Upper lobe of left lung (tissue), 6 donors: ENCODE measurements at places on chromosomes 11 and 22.

- H3K4me1 ChIP-seq = peaks cover 43% of the 10 kb centered on the region
- no peak for DNase-seq
- H3K27ac ChIP-seq = peak overlapping the region; percentile 96
- no peaks in the 10 kb centered on the region for H3K36me3 ChIP-seq
- no peak overlapping the region for H3K4me3 ChIP-seq
- no peaks in the 10 kb centered on the region for H3K27me3 ChIP-seq
These were observed 28.3 kb upstream of the MALAT1 start for GRCh38 chr11:65470433-65471049.

GRCh38 chr11:93773045-93773477 lies 11.0 kb upstream of the MED17 start:
- H3K27ac ChIP-seq = no peak overlapping the region
- DNase-seq = no peak
- no peaks in the 10 kb centered on the region for H3K27me3 ChIP-seq
- H3K4me1 ChIP-seq = no peaks in the 10 kb centered on the region
- no peak overlapping the region for H3K4me3 ChIP-seq

DNA sequence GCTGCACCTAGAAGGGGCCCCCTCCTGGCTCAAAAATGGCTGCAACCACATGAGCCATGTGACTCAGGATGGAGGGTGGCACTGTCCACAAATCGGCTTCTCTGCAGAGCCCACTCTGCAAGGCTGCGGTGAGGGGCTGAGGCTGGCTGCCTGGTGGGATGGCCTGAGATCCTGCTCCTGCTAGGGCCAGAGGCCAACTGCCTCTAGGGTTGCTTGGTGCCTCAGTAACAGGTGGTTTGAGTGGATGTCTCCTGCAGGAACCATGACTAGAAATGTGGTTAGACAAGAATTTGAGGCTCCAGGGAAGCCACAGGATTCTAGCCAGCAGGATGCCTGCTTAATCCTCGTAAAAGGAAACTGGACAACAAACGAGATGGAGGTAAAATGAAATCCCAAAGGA lies 17.1 kb downstream of the PATZ1 start:
- no peaks in the 10 kb centered on the region for H3K4me1 ChIP-seq
- DNase-seq = no peak
- H3K27ac ChIP-seq = no peak overlapping the region
- no peaks in the 10 kb centered on the region for H3K27me3 ChIP-seq

GRCh38 chr11:77375107-77375506 lies 73.6 kb upstream of the GDPD4 start:
- DNase-seq = no peak
- H3K4me3 ChIP-seq = no peak overlapping the region
- no peaks in the 10 kb centered on the region for H3K4me1 ChIP-seq
- H3K36me3 ChIP-seq = no peaks in the 10 kb centered on the region

GRCh38 chr11:70072861-70073755 lies 5.0 kb upstream of the ANO1 start:
- peaks cover 13% of the 10 kb centered on the region for H3K4me1 ChIP-seq
- no peaks in the 10 kb centered on the region for H3K27me3 ChIP-seq
- no peak overlapping the region for H3K27ac ChIP-seq
- no peak for DNase-seq
- H3K4me3 ChIP-seq = no peak overlapping the region

DNA sequence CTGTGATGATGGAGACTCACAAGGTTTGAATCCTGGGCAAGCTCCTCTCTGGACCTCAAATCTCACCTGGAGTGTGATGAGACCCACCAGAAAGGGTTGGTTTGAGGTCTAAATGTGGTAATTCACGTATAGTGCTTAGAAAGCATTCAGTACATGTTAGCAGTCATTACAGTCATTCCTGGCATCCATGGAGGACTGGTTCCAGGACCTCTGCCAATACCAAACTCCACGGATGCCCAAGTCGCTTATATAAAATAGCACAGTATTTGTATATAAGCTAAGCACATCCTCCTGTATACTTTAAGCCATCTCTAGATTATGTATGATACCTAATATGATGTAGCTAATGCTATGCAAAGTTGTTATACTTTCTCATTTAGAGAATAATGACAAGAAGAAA lies 67.6 kb upstream of the CYP2D6 start:
- no peaks in the 10 kb centered on the region for H3K36me3 ChIP-seq
- no peak overlapping the region for H3K27ac ChIP-seq
- H3K4me1 ChIP-seq = no peaks in the 10 kb centered on the region
- H3K4me3 ChIP-seq = no peak overlapping the region

DNA sequence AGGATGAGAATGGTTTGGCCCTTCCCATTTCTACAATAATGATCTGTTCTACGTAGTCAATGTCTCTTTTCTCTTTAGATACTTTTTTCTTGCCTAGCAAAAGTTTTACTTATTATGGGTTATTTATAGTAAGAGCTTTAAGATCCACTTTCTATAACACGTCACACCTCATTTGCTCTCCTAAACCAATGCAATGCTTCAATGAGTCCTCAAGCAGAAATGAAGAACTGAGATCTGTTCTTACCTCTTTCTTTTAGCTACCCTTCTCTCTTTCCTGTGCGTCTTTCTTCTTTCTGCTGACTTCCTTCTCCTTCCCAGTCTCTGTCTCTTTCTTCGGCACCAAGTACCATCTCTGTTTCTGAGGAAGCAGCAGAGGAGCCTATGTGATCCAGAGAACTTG lies 61.8 kb downstream of the SNX19 start:
- no peak overlapping the region for H3K27ac ChIP-seq
- no peak for DNase-seq
- H3K4me3 ChIP-seq = no peak overlapping the region
- no peaks in the 10 kb centered on the region for H3K36me3 ChIP-seq

DNA sequence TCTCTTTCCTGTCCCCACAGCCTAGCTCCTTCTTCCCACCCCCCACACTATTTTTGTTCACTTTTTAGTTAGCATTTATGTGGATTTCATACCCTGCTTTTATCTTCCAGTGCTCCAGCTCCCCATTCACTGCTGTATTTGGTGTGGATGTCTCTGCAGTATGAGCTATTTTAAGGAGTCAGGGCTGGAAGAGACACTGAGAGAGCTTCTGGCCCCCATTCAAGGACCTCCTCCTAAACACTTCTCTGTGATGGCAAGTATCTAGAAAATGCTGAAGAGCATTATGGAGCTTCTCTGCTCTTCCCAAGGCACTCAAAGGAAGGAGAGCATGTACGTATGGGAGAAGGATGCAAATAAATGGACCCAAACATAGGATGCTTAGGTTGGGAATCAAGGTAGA lies 79.5 kb downstream of the RAB30 start:
- H3K27me3 ChIP-seq = no peaks in the 10 kb centered on the region
- no peaks in the 10 kb centered on the region for H3K36me3 ChIP-seq
- no peak overlapping the region for H3K4me3 ChIP-seq
- H3K4me1 ChIP-seq = peaks cover 7% of the 10 kb centered on the region
- no peak overlapping the region for H3K27ac ChIP-seq
- DNase-seq = no peak

DNA sequence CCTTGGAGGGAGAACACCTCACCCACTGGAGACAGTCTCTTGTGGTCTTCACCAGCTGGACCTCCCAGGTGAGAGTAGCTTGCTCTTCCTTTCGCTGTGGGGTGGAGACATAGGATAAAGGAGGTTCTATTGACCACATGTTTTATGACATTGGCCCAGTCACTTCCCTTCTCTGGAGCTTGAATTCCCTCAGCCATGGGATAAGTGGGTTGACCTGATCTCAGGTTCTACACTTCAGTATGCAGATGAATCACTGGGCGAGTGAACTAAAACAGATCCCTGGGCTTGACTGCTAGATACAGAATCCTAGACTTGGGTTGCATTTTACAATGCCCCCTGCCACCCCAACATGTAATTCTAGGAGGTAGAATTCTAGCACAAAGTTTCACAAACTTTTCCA lies 54.8 kb upstream of the PRSS23 start:
- no peaks in the 10 kb centered on the region for H3K27me3 ChIP-seq
- peaks cover 22% of the 10 kb centered on the region for H3K4me1 ChIP-seq
- no peak overlapping the region for H3K27ac ChIP-seq
- H3K4me3 ChIP-seq = no peak overlapping the region
- DNase-seq = no peak

DNA sequence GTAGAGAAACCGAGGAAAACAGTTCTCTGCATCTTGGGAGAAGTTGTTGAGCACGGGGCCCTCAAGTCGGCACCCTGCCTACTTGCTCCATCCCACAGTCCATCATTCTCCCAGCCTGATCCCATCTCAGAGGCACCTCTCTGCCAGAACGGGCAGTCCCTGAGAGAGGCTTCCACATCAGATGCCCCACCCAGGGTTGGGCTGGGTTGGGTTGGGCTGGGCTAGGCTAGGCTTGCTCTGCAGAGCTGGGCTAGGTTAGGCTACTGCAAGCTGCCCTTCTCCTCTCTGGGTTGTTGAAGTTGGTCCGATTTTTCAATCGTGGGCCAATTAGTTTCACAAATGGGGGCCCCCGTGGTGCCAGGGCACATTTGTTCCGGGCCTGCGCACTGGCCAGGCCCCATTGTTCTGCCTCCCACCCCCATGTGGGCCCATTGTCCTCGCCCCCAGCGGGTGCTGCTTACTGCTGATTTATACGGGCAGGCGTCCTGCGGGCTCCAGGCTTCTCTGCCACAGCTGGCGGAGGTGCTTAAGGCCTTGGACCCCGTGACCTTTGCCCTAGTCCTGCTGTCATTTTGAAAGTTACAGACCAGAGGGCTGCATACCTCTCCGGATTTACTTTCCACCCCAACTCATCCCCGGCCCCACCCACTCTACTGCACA lies 63.7 kb upstream of the NNMT start:
- no peak overlapping the region for H3K27ac ChIP-seq
- H3K4me3 ChIP-seq = no peak overlapping the region
- no peak for DNase-seq
- H3K4me1 ChIP-seq = peaks cover 54% of the 10 kb centered on the region
- H3K36me3 ChIP-seq = peaks cover 11% of the 10 kb centered on the region

DNA sequence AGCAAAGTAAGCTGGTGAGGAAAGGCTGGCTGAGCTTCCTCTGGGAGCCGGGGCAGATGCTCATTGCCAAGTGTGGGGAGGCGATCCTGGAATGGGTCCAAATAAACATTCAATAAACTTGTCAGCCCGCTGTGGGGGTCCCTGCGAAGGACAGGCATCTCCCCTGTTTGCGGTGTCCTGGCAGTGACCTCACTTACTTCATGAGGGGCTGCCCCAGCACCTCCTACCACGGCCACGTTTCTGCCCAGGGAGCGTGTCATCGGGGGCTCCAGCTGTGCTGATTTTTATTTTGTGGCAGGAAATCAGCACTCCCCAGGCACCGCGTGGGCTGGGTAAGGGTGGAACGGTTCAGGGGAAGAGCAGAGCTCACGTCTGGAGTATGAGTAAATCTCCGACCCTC lies 493.9 kb upstream of the B3GAT1 start:
- no peak overlapping the region for H3K4me3 ChIP-seq
- peaks cover 3% of the 10 kb centered on the region for H3K4me1 ChIP-seq
- no peaks in the 10 kb centered on the region for H3K27me3 ChIP-seq

GRCh38 chr11:30046578-30046945 lies 29.7 kb upstream of the KCNA4 start:
- no peak overlapping the region for H3K4me3 ChIP-seq
- no peaks in the 10 kb centered on the region for H3K27me3 ChIP-seq
- H3K4me1 ChIP-seq = no peaks in the 10 kb centered on the region
- no peak for DNase-seq

DNA sequence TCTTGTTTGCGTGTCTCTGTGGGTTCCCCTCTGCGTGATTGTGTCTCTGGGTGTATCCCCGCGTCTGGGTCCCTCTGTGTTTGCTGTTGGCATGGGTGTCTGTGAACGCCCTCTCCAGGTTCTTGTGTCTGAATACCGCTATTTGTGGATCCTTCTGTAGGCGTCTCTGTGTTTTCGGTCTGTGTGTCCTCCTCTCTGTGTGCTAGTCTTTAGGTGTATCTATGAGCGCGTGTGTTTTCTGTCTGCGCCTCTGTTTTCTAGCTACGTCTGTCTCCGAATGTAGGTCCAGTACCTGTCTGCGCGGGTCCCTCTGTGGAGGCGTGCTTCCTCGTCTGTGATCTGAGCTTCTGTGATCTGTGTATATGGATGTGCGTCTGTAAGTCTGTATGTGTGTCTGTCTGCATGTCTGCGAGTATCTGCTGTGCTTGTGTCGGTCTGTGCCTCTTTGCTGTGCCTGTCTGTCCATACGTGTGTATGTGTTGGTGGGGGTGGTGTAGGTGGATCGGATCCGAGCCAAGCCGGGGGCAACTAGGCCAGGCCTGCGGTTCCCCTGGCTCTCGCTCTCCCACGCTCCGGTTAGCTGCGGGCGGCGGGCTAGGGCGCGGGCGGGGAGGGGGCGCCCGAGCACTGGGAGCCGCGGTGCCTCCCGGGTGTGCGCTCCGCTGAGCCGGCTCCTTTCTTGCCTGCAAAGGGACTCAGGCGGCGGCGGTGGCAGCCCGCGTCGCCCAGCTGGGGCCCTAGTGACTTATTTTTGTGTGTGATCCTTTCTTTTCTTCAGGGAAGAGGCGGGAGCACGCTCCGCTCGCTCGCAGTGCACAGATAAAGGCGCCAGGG lies 105.3 kb upstream of the E2F8 start:
- H3K36me3 ChIP-seq = no peaks in the 10 kb centered on the region
- H3K4me3 ChIP-seq = peak overlapping the region; percentile 33
- peaks cover 7% of the 10 kb centered on the region for H3K4me1 ChIP-seq

GRCh38 chr11:122723576-122723975 lies 68.1 kb downstream of the UBASH3B start:
- H3K27ac ChIP-seq = no peak overlapping the region
- no peaks in the 10 kb centered on the region for H3K27me3 ChIP-seq
- H3K36me3 ChIP-seq = no peaks in the 10 kb centered on the region
- no peak overlapping the region for H3K4me3 ChIP-seq
- peaks cover 14% of the 10 kb centered on the region for H3K4me1 ChIP-seq

GRCh38 chr11:44605965-44606364 lies 40.5 kb downstream of the CD82 start:
- H3K36me3 ChIP-seq = peaks cover 23% of the 10 kb centered on the region
- H3K27ac ChIP-seq = no peak overlapping the region
- no peak overlapping the region for H3K4me3 ChIP-seq
- peaks cover 60% of the 10 kb centered on the region for H3K4me1 ChIP-seq

DNA sequence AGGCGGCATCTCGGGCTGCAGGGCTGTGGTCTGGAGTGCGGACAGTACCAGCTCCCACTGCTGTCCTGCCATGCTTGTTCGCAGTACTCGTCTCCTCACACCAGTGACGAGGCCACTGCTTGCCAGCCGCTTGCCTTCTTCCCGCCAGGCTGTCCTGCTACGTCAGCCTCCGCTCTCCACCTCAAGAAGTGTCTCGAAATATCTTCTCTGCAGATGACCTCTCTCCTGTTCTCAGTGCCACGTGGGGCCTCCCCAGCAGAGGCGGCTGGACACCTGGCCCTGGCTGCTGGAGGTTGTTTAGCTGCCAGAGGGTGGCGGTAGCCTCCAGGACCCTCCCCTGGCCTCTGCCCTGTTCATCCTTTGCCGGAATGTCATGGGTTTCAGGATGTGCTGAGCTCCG lies 3.1 kb upstream of the CCDC188 start:
- no peaks in the 10 kb centered on the region for H3K36me3 ChIP-seq
- no peaks in the 10 kb centered on the region for H3K27me3 ChIP-seq
- H3K27ac ChIP-seq = no peak overlapping the region
- H3K4me3 ChIP-seq = no peak overlapping the region
- DNase-seq = no peak
- H3K4me1 ChIP-seq = peaks cover 3% of the 10 kb centered on the region

- no peak overlapping the region for H3K27ac ChIP-seq
- no peak overlapping the region for H3K4me3 ChIP-seq
- no peak for DNase-seq
- no peaks in the 10 kb centered on the region for H3K4me1 ChIP-seq
These were observed 174.4 kb downstream of the TENM4 start for GRCh38 chr11:79266396-79266795.
